ENCODE measurements at places on chromosomes 12 and 14.

- DNase-seq, result no peak
Measured at GRCh38 chr14:62189698-62190097, 427.5 kb downstream of the SNAPC1 start.

DNA sequence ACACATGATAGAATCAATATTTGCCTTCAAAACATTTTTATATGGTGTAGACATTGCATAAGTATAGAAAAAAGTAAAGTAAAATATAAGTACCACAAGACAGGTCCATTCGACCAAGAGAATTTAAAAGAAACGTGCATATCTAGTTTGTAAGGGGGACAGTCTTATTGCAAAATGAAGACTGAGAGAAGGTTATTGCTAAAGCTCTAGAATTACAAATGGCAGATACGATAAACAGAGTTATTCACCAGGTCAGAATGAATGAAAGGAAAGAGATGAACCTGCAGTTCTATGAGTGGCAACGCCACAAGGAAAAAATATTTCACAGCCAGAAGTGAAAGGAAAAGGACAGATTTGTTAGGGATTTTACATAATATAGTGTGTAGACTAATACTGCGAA lies 224.8 kb downstream of the PTPRO start:
- DNase-seq, result peak; percentile 42

- DNase-seq, result no peak
Measured at GRCh38 chr12:82619644-82620043, 67.1 kb upstream of the TMTC2 start.

- DNase-seq, result peak; percentile 68
Measured at GRCh38 chr12:93777254-93777653, 100.1 kb downstream of the CRADD start.

GRCh38 chr12:131402781-131403396 lies 308.0 kb upstream of the SFSWAP start:
- no peak for DNase-seq

DNA sequence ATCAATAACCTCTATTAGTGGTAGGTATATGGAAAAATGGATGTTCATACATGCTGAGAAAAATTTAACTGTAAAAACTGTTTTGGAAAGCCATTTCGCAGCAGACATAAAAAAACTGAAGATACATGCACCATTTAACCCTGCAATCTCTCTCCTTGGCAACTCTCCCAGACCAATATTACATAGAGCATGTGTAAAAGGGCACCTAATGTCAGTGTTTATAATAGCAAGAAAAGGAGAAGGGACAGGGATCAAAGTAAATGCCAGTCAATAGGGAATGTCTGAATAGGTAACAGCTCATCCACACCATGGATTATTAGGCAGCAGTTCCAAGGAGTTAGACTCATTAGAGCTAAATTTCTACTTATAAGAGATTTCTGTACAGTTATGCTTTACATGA lies 77.2 kb downstream of the BTG1 start:
- no peak for DNase-seq

GRCh38 chr12:56521590-56522371 lies at the start of gene RBMS2:
Gene RBMS2 (plus strand): TSS chr12:56521820. CDS start chr12:56522024, 204 bp downstream.
- peak; percentile 55 for DNase-seq

DNA sequence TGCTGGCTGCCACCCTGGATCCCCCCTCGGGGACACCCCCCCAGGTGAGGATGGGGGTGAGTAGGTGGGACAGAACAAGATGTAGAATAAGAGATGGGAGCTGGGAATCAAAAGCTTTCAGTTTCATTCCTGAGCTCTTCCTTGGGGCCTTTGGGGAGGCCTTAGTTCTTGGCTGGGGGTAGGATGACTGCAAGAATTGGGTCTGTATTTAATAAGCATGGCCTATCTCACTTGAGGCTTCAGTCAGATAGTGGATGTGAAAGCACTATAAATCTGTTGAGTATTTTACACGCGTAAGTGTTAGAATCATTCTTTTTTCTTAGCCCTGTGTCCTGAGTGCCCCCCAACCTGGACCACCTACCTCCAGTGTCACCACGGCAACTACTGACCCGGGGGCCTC lies 4.6 kb downstream of the MBD6 start:
- DNase-seq, result no peak

DNA sequence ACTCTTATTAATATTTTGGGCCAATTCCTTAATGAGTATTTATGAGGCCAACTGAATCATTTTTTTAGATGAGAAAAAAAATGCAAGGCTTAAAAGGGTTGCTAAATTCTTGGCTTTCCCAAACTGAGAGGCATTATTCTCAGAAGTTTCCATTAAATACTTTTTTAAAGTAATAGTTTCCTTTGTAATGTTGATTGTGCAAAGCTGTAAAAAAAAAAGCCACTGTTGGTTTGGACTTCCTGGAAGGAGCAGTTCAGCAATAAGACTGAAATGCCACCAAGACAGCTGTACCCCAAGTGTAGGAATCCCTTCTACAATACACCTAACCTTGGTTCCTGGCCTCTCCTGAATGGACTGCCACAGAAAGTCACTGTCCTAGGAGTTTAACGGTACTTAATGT lies 231.3 kb downstream of the MON2 start:
- peak; percentile 84 for DNase-seq

DNA sequence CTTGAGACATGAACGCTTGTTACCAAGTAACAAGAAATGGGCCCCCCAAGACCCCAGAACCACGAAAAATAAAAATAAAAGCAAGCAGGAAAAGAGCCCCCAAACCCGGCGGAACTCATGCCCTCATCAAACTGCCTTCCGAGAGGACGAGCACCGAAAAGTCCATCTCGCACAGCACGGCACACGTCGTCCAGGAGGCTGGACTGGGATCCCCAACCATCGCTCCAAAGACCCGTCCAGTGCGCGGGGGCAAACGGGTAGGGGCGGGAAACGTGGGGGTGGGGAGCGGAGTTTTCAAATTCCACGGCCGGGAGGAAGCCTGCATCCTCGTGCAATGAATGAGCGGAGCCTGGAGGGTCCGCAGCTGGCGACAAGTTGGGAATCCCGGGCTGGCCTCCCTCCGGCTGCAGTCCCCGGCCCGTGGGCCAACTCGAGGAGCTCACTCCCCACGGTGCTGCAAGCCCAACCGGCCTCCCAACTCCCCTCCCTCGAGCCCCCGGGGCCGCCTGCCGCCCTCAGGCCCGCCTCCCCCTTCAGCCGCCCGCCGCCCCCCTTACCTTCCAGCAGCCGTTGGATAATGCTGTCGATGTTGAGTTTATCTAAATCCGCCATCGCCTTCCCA lies 484 bp downstream of the PPP1CC start:
- peak; percentile 21 for DNase-seq

GRCh38 chr14:93937519-93937918 lies 10.4 kb downstream of the FAM181A start:
- no peak for DNase-seq

GRCh38 chr14:101058571-101058970 lies 155.0 kb upstream of the RTL1 start:
- DNase-seq, result no peak

DNA sequence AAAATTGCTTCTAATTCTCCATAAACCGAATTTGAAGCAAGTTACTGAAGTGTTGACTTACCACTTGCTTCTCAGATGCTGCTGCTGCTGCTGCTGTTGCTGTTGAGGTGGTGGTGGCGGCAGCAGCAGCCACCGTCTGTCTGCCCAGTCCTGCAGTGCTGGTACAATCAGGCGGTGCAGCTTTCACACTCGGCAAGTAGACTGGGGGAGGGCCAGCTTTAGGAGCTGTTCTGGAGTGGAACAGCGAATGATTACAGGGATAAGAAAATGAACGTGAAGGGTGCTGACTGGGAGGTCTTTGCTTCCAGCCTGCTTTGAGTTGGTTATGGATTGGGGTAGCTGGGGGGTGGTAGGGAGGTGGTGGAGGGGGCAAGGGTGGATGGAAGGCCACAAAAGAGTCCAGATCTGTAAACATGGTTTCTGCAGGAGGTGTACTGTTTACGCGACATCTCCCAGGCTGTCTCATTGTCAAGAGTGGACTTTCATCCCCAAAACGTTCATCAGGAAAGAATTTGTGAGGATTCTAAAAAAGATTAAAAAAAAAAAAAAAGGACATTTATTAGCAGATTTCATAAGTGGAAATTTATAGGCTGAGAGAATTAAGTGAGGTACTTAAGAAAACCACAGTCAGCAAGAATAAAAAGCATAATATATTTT lies 38.8 kb downstream of the UBR7 start:
- DNase-seq, result no peak

DNA sequence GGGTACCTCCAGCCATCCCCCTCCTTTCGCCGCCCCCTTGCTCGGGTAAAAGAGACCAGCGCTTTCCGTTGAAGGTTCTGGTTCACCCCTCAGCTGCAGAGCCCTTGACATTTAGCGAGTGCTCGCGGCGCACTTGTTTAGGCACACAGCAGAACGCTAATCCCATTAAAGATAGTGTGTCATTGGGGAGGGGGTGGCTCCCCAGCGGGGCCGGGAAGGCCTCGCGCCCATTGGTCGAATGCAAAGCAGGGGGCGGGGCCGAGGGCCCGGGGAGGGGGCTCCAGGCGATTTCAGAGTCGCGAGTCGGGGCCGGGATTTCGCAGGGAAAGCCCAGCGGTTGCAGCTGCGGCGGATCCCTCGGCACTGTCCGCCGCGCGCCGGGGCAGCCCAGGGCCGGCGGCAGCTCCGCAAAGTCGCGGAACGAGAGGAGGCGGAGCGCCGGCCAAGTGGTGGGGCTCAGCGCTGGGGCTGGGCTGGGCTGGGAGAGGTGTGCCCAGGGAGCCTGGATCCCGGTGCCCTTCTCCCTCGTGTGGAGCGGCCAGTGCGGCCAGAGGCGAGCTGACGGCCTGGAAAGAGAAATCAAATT lies 122.9 kb downstream of the TSPAN9 start:
- no peak for DNase-seq

GRCh38 chr12:52615912-52616311 lies 2.4 kb downstream of the KRT73 start:
- no peak for DNase-seq

DNA sequence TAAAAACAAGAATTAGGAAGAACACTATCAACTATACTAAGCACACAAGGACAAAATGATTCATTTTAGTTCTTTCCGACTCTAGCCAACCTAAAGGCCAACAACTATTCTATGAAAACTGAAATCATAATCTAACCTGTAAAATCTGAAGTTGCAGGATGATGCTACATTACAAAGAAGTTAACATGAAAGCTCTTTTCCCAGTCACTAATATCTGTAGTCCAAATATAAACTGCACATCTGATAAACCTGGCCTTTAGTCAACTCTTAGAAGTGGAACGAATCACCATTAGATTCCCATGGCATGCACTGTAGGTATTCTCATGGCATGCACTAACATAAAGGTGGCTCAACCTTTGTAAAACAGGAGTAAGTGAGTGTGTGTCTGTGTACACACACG lies 41.7 kb downstream of the BLTP3B start:
- DNase-seq, result no peak

DNA sequence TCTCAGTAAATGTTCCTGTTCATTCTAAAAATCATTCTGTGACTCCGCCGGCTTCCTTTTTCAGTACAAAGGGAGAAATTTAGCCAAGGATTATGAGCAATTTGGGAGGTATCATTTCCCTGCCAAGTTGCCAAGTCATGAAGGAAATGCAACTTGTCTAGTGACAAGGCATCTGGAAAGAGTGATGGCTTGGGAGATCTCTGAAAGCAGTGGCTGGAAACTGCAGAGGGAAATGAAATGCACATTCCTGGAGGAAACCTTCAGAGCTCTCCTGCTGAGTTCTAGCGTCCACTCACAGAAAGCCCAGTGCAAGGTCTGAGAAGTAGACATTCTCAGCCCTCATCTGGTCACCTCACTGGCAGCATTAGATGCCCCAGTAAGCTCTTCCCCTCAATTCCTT lies 91.7 kb downstream of the GALC start:
- DNase-seq, result no peak

DNA sequence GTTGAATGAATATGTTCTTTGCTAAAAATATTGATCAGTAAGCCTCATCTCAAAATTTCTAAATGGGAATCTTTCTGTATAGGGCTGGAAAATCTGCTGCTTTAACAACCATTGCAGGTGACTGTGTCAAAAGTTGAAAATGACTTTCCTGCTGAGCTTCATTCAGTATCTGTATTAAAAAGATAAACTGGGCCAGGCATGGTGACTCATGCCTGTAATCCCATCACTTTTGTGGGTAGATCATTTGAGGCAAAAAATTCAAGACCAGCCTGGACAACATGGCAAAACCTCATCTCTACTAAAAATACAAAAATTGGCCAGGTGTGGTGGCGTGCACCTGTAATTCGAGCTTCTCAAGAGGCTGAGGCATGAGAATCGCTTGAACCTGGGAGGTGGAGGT lies 213.7 kb upstream of the SYT10 start:
- DNase-seq, result no peak

DNA sequence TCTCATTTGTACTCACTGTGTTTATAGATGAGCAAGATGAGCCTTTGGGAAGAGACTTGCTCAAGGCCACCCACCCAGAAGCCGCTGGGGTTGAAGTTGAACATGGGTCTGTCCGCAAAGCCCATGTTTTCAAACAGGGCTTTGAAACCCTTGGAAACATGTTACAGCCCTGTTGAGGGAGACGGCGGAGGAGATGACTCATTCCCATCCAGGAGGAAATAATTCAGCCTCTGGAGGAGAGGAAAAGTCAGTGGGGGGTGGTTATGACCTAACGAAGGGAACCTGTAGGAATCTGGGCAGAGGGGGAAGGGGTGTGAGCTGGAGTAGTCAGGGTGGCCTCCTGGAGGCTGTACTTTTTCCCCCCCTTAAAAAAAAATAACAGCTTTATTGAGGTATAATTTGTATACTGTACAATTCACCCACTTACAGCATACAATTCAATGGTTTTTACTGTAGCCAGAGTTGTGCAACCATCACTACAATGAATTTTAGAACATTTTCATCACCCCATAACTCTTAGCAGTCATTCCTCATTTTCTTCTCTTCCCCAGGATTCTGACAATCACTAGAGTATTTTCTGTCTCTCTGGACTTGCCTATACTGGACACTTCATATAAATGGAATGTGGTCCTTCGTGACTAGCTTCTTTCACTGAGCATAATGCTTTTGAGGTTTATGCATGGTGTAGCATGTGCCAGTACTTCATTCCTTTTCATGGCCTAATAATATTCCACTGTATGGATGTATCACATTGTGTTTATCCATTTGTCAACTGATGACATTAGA lies 1.9 kb upstream of the RIN3 start:
- no peak for DNase-seq

- no peak for DNase-seq
Measured at GRCh38 chr14:69260861-69261564, 1.1 kb downstream of the GALNT16 start.

GRCh38 chr14:77026166-77026929 lies 2.2 kb downstream of the IRF2BPL start:
- DNase-seq, result no peak

DNA sequence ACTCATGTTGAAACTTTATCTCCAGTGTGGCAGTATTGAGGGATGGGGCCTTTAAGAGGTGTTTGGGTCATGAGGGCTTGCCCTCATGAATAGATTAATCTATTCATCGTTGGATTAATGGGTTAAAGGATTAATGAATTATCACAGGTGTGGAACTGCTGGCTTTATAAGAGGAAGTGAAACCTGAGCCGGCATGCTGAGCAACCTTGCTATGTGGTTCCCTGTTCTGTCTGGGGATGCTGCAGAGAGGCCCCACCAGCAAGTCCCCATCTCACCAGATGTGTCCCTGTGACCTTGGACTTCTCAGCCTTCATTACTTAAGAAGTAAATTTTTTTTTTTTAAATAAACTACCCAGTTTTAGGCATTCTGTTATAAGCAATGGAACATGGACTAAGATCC lies 109.6 kb downstream of the DYRK2 start:
- DNase-seq, result no peak

GRCh38 chr12:79058342-79058741 lies 193.8 kb downstream of the SYT1 start:
- no peak for DNase-seq

Measured in inflammatory macrophage treated with lipopolysaccharide for 4 hours (primary cell).